Sigmoid colon (tissue), 7 donors: ENCODE measurements at places on chromosomes 3 and 15. TPM values are rescaled to one million over a fixed set of nuclear protein-coding genes. Genes with fewer than 3 reads are reported as not detected.

The FOXB1 gene
- not detected for total RNA-seq

The ITGA11 gene
- 0.95 TPM for total RNA-seq

The CDHR4 gene
- 0.27 TPM for total RNA-seq

The MOBP gene
- total RNA-seq, result not detected

The NANOGP8 gene
- not detected for total RNA-seq

The PTH1R gene
- 3.6 TPM for total RNA-seq

The PLOD2 gene
- 63.3 TPM for total RNA-seq

The GPR176 gene
- total RNA-seq, result 3.1 TPM

The SLC28A2 gene
- total RNA-seq, result not detected

The NECTIN3 gene
- 31.4 TPM for total RNA-seq

The TIMP4 gene
- total RNA-seq, result 10.2 TPM

The POU1F1 gene
- not detected for total RNA-seq

The TJP1 gene
- 122 TPM for total RNA-seq

The CACNA2D2 gene
- 0.49 TPM for total RNA-seq

The ARPC4 gene
- total RNA-seq, result 139 TPM

The DZIP1L gene
- 25.0 TPM for total RNA-seq

The RYR3 gene
- total RNA-seq, result 20.2 TPM

The LRRC49 gene
- 20.2 TPM for total RNA-seq

The ZMAT3 gene
- total RNA-seq, result 16.9 TPM
